Sigmoid colon (tissue), 7 donors: ENCODE measurements at places on chromosomes 4 and X. TPM values are rescaled to one million over a fixed set of nuclear protein-coding genes. Genes with fewer than 3 reads are reported as not detected.

Gene MAP7D2
- 1.1 TPM for total RNA-seq

GRCh38 chr4:6561173-6561516 is 13.8 kb upstream of the MAN2B2 start:
- H3K4me1 ChIP-seq = peaks cover 14% of the 10 kb centered on the region
- H3K27me3 ChIP-seq = peaks cover 46% of the 10 kb centered on the region
- no peak overlapping the region for H3K27ac ChIP-seq
- no peaks in the 10 kb centered on the region for H3K36me3 ChIP-seq
- no peak for DNase-seq

DNA sequence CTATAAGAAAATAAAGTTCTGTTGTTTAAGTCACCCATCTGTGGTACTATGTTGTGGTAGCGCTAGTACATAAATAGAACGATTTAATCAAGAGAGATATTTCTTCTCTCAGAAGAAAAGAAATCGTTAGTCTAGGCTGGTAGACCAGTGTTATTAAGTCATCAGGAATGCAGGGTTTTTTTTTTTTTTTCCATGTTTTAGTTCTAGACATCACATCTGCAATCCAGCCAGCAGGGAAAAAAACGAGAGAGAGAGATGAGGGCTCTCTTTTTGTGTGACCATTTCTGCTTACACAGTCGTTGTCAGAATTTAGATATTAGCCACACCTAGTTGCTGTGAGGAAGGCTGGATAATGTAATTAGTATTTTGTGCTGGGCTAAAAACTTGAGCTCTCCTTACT is 417.4 kb downstream of the TMA16 start:
- no peak for DNase-seq
- no peaks in the 10 kb centered on the region for H3K27me3 ChIP-seq
- no peak overlapping the region for H3K4me3 ChIP-seq
- no peaks in the 10 kb centered on the region for H3K4me1 ChIP-seq
- H3K27ac ChIP-seq = no peak overlapping the region

DNA sequence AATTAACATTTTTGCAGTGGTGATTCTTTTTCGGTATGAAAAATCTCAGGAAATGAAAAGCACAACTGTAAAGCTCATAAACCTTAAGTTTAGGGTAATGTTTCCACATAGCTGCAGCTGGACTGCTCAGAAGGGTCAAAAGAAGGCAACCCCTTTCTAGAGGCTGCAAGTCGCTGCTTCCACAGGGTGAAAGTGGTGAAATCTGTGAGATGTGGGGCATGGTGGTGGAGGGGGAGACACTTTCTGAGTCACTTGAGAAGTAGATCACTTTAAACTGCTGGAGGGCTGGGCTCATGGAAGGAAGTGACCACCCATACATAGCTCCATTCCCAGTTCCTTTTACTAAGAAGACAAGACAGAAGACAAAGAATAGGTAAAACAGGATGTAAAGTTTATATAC is 8.7 kb downstream of the SFRP2 start:
- no peaks in the 10 kb centered on the region for H3K4me1 ChIP-seq
- no peaks in the 10 kb centered on the region for H3K27me3 ChIP-seq
- no peaks in the 10 kb centered on the region for H3K36me3 ChIP-seq
- no peak overlapping the region for H3K27ac ChIP-seq

GRCh38 chr4:185735866-185736400 is 76.1 kb downstream of the SORBS2 start:
- no peak for DNase-seq
- no peak overlapping the region for H3K4me3 ChIP-seq
- peak overlapping the region; percentile 88 for H3K27ac ChIP-seq
- H3K4me1 ChIP-seq = peaks cover 87% of the 10 kb centered on the region
- H3K36me3 ChIP-seq = no peaks in the 10 kb centered on the region

Gene NLRP2B
- total RNA-seq = 0.16 TPM
